ENCODE measurements at places on chromosomes 5 and 9.

- DNase-seq = no peak
These were observed at the start of gene PCDHGB3 for GRCh38 chr5:141369994-141370848. PCDHGB3 (plus strand) TSS chr5:141370242; CDS start chr5:141370395, 153 bp downstream.

GRCh38 chr9:124355039-124355940, 60.0 kb downstream of the PSMB7 start:
- no peak for DNase-seq

GRCh38 chr9:21434202-21435014, 5.8 kb upstream of the IFNA1 start:
- DNase-seq = peak; percentile 4

- DNase-seq = no peak
These were observed 56.6 kb downstream of the CHSY3 start for GRCh38 chr5:129960831-129961230.

GRCh38 chr5:54018438-54018837, 291.9 kb downstream of the ARL15 start:
- no peak for DNase-seq

GRCh38 chr9:6646293-6646636, 736 bp upstream of the GLDC start:
- no peak for DNase-seq

- no peak for DNase-seq
These were observed 129.5 kb downstream of the CDH6 start for GRCh38 chr5:31322946-31323345.

GRCh38 chr9:120960001-120960400, 33.4 kb upstream of the TRAF1 start:
- no peak for DNase-seq

- DNase-seq = no peak
These were observed 3.7 kb downstream of the RGS3 start for GRCh38 chr9:113467183-113467582.

DNA sequence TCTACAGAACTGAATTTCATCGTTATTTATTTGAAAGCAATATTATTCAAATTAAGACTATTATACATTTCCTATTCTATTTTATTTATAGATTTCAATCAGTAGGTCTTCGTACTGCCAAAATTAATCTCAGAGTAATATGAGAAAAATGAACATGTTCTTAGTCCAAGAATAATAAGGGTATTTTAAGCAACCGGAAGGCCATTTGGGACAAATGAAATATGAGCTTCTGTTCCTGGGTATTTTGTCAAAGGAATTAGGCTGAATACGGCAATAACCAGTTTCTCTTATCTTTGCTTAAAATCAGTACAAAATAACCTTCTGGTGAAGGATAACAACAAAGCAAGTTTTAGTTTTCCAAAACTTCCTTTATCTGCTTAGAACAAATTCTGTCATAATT, 410.3 kb upstream of the PRR16 start:
- DNase-seq = no peak

DNA sequence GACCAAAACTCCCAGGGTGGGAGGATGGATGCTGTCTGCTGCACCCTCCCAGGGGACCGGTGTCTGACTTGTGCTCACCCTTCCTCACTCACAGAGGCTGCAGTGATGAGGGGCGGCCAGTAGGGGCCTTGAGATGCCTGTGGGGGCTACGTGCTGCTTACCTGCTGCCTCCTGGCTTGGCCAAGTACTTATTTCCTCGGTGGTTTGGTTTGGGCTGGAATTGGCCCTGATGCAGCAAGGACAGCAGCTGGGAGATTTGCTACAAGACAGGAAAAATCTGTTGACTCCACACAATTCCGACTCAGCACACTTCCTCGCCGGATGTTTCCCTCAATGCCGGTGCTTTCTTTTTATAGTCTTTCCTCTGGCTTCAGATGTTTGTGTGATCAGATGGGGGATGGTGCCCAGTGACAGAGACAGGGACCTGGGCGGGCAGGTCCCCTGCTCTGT, 6.6 kb downstream of the PCDH12 start:
- no peak for DNase-seq

DNA sequence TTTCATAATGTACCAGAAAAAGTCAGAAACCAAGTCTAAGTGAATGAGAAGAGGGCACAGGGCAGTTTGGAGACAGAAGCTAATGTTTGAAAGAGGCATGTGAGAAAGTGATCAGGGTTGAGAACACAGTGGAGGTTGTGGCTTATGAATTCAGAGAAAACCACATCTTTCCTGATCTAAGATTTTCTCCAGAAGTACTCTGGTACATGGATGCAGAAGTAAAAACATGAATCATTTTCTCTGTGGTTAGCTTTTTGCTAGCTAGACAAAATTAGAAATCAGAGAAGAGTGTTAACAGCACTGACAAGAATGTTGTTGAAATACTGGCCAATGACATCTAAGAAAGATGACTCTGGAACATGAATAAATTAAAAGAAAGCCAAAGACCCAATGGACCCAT, 541.1 kb downstream of the DNAH5 start:
- DNase-seq = no peak

- DNase-seq = no peak
These were observed 11.6 kb upstream of the MTX3 start for GRCh38 chr5:80002677-80003076.

DNA sequence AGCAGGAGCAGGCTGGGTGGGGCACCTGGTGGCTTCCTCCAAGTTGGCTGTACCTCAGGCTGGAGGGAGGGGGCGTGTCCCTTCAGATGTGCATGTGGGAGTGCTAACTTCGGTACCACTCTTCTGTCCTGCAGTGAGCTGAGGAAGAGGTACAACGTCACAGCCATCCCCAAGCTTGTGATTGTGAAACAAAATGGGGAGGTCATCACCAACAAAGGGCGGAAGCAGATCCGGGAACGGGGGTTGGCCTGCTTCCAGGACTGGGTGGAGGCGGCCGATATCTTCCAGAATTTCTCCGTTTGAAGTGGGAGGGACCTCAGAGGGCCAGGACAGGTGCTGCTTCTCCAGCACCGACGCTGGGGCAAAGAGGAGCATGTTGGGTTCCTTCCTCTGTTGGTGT, 9.3 kb downstream of the NXNL2 start:
- no peak for DNase-seq

DNA sequence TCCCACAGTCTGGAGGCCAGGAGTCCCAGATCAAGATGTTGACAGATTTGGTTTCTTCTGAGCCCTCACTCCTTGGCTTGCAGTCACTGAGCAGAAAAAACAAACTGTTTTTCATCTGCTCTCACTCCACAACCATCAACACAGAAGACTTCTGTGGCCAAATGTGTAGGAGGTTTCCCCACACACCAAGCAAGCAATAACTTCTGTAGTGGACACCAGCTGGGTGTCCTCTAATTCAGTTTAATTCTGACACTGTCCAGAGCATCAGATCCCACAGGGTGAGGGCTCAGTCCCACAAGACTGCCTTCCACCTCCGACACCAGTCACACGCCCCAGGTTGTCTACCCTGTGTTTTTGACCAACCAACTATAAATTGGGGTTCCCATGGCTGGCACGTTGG, 209.9 kb downstream of the AOPEP start:
- no peak for DNase-seq

- DNase-seq = no peak
These were observed 32.2 kb upstream of the CDH18 start for GRCh38 chr5:20020247-20020646.

DNA sequence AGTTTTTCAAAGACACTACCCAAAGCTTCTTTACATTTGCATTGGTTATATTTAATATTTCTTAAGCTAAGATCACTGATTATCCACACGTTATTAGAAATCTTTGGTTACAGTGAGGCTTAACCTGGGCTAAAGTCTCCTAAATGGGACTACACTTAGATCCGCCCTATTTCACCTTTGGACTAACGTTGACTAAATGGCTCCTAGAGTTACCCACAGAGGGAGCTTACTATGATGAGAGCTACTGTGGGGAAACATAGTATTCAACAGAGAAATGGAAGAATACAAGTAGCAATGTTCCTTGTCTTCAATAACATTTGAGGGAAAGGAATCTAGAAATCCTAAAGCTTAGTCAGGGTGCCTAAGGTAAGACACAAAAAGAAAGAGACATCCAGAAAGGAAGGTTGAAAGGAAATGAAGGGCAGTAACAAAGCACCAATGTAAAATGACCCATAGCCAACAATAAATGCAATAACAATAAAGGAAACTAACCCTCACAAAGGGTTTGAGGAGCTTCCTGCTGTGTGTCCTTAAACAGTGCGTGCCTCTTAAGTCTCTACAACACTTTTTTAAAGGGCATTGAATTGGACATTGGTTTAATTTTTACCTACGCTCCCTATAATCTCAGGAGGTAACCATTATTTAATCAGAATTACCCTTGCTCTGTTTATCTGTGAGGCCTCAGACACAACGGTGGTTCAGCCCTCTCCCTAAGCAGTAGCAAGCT, 217.1 kb downstream of the PJA2 start:
- DNase-seq = no peak

DNA sequence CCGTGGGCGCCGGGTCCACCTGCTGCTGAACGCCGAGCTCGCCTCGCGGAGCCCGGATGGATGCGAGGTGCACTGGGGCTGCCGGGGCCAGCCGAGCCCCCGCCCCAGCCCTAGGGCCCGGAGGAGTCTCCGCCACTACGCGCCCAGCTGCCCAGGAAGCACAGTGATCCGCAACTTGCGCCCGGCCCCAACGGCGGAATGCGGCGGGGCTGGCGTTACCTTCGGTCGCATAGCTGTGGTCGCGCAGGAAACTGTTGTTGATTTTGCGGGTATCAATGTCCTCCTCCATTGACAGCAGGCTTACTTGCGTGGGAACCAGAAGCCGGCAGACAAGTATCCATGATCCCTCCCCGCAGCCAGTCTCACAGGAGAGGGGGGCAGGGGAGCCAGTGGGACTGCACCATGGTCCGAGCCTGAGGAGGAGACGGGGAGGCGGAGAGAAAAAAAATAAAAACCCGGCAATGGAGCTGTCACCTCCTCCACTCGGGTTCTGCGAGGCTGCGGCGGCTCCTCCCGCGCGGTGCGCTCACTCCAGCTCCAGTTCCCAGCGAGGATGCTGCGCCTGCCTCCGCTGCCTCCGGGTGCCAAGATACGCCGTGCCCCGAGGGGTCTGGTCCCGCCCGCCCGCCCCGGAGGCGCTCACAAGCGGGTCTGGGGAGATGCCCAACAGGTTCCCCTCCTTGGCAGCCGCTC, 628 bp downstream of the PPP2R2B start:
- no peak for DNase-seq

GRCh38 chr5:9188131-9188530, 357.7 kb downstream of the SEMA5A start:
- no peak for DNase-seq

DNA sequence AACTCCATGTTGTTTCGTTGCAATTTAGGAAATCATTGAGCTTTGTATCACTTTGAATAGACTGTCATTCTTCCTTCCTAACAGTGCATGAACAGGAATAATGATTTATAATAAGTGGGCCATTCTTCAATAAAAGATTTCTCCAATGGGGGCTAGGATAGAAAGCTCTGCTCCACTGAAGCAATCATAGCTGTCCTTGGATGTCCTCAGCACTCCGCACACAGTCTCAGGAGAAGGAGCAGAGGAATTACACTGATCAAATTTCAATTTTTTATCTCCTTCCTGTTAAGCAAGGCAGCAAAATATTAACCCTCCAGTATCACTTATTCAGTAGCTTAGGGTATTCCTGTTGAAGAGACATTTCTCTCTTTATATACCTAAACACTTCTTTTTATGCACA, 532.7 kb upstream of the ST8SIA4 start:
- DNase-seq = no peak

GRCh38 chr5:106097340-106097739, 1573.4 kb downstream of the EFNA5 start:
- DNase-seq = no peak

- no peak for DNase-seq
These were observed 617 bp downstream of the PPP6C start for GRCh38 chr9:125189011-125189360.

DNA sequence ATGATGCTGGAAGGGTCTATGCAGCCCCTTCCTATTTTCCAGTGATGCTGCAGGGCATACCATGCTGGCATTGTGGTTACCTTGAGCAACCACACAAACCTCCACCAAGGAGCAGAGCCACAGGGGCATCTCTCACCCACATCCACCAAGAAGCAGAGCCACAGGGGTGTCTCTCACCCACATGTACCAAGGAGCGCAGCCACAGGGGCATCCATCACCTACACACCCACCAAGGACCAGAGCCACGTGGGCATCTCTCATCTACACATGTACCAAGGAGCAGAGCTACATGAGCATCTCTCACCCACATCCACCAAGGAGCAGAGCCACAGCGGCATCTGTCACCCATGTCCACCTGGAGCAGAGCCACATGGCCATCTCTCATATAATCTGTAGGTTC, 8.8 kb upstream of the GM2A start:
- no peak for DNase-seq

DNA sequence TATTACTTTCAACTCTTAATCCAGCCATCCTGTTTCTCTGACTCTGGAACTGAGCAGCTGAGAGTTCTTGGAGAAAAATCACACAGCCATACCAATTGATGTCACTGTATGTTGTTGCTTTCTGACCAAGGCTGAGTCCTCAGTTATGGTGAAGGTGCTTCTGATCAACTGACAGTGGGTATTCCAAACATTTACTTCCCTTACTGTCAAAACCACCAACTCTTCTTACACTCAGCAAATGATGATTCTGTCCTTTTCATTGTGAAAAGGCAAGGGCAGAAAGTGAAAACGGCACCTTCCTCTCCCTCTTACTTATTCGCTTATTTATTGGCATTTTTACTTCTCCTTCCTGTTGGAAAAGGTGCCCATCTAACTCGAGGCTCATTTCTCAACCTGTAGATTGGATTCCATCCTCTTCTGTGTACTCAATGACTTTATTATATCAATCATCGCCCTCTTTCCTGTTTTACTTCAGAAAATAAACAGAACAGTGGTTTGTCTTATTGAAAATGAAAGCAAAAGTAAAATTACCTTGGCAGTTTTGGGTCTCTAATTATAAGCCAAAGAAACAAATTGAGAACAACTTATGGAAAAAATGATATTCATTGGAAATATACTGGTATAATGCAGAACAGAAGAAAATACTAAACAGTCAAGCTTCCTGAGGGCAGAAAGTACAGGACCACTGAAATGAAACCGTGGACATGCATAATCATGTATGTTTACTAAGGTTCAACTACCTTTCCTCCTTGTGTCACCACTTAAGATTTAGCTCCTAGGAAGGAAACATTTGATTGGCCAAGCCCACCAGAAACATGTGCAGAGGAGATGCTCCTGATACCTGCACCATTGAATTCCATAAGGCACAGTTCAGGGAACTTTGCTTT, 104.5 kb upstream of the CHD1 start:
- DNase-seq = no peak

DNA sequence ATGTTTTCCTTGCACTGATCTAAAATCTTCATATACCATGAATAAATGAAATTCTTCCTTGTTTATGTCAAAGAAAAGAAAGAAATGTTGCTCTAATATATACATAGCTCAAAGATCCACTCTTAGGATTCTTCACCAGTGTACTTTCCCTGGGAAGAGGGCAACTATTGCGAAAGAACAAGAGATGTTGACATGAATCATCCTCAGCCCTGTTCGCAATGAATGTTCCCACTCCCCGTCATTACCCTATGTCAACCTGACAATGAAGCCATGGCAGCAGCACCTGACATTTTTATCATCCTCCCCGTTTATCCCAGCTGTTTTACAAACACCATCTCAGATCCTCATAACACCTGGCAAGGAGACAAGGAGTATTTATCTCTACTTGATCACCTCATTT, 409.1 kb upstream of the GRIA1 start:
- no peak for DNase-seq

GRCh38 chr5:59661954-59662615, 231.4 kb downstream of the PDE4D start:
- no peak for DNase-seq

Measured in stimulated activated CD8-positive, alpha-beta memory T cell treated with anti-CD3 and anti-CD28 coated beads, Interleukin-7, amount 100 ng/mL, for 24 hours (primary cell).